ENCODE measurements at places on chromosomes 2 and 18.

GRCh38 chr2:123080331-123080730 lies 944.8 kb upstream of the CNTNAP5 start:
- no peak for DNase-seq

DNA sequence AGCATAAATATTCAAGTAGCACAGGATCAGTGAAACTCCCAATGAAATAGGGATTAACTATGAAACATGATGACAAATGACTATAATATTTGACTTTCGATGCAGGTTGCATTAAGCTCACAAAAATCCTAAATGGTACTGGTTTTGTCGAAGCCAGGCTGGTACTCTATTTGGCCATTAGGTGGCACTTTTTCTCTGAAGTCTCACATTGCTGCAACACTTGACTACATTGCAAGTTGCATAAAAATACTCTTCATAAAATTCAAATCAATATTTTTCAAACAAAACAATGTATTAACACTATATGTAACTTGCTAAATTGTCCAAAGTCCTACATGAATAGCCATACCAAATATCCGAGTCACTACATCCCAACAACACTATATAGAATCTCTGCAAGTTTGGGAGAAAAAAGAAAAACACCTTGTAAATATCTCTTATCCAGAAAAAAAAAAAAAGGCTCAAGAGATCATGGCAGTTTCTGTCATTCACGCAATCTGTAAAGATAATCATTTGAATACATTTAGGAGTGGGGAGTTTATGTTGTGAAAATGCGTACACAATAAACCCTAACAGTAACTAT lies 9.5 kb downstream of the RTTN start:
- no peak for DNase-seq

DNA sequence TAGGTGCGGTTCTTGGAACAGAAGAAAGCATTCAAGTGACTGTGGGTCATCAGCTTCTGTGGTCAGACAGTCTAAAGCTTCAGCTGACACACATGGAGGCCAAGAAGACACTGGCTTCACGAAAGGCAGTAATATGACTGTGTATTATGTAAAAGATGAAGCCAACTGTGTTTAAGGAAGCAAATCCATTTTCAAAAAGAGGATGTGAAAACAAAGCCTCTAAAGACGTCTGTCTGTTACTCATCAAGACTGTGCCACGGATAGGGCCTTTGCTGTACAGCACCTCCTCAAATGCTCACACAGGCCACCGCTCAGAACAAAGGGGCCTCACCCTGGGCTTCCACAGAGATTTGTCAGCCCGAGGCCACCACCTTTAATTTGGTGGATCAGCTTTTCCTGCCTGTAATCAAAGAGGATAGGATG lies 21.1 kb upstream of the TMEM163 start:
- DNase-seq: no peak

- DNase-seq: no peak
Measured at GRCh38 chr2:16747257-16747656, 81.6 kb upstream of the CYRIA start.

GRCh38 chr18:22424565-22424963 lies 6.8 kb upstream of the CTAGE1 start:
- DNase-seq: no peak

GRCh38 chr2:22634167-22634566 lies 750.8 kb upstream of the KLHL29 start:
- DNase-seq: no peak

DNA sequence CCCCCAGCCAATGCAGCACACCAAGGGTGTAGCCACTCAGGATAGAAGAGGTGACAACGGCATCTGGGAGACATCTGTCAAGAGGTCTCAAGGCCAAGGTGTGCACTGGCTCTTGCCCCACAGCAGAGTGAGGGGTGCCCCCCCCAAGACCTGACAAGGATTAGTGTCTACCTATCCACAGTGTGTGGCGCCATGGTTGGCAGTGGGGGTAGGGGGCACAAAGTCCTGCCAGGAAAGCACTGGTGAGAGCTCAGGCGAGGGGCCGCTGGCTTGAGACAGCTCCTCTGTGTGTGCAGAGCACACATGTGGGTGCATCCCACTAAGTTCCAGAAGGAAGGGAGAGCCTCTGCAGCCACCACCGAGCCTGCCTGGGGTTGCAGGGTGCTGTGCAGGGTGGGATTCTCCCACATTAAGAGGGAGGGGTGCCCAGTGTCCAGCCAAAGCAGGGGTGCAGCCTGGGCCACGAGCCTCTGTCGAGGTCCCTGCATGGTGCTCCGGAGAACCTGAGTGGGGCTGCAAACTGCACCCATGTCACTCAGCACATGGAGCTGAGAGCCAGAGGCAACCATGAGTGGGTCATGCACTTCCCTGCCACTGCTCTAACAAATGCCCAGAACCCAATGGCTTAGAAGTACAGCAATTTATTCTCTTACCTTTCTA lies 311.2 kb upstream of the HDAC4 start:
- no peak for DNase-seq

GRCh38 chr2:228545748-228546145 lies 364.3 kb upstream of the SPHKAP start:
- no peak for DNase-seq

DNA sequence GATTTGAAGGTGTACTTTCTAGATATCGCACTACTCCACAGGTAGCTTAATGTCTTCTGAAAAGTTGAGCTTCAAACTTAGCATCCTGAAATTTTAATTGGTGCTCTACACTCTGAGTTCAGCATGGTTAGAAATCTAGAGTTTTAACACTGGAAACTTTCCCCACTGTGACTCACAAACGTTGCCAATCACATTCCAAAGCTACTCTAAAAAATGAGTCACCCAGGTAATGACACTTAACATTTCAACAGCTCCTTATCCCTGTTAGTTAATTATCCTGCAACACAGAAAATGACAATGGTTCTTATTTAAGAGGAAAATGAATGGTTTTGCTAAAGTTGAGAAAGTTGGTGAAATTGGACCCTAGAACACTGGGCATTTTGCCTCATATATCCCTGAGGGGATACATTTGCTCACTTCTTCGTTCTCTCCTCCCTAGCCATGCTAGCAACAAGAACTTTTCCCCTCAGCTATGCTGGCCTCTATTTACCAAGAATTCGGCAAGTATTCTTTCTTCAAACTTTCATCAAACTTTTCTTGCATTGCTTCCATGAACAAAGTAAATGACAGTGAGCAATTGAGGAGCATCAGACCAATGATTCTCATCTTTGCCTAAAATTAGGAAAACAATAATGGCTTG lies 1024.1 kb upstream of the KLHL29 start:
- DNase-seq: no peak

GRCh38 chr2:200749631-200750322 lies 61.9 kb upstream of the BZW1 start:
- no peak for DNase-seq

DNA sequence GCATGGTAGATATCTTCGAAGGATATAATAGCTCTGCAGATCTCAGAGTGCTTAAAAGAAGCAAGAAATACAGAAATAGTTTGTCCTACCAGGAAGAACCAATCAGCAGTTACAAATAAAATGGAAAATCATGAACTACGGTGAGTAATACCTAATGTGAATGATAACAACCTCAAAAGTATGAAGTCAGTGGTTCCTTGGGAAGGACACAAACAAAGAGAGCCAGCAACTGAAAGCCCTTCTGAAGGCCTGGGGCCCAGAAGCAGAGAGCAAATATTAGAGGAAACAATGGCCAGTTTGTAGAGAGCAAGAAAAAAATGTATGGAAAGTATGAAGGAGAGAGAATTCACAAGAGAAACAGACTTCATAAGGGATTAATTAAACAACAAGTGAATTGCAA lies 226.8 kb upstream of the CHST9 start:
- no peak for DNase-seq

- DNase-seq: no peak
Measured at GRCh38 chr2:235621736-235622135, 127.9 kb downstream of the AGAP1 start.

GRCh38 chr2:69734854-69735544 lies 6.9 kb upstream of the ANXA4 start:
- no peak for DNase-seq

DNA sequence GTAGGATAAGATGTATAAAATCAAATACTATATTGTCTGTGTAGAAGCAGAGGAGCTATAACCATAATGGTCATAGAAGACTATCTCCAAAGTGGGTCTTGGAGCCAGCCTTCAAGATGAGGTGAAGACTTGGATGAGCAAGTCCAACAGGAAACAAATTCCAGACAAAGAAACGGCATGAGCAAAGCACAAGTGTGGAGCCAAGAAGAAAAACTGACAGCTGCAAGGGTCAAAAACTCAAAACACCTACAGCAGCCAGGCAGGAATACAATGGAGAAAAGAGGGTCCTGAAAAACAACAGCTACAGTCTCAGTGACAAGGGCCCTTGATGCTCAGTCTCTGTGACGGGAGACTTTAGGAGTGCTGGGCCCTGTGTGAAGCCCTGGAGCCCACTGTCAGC lies 102.4 kb downstream of the STK39 start:
- no peak for DNase-seq

DNA sequence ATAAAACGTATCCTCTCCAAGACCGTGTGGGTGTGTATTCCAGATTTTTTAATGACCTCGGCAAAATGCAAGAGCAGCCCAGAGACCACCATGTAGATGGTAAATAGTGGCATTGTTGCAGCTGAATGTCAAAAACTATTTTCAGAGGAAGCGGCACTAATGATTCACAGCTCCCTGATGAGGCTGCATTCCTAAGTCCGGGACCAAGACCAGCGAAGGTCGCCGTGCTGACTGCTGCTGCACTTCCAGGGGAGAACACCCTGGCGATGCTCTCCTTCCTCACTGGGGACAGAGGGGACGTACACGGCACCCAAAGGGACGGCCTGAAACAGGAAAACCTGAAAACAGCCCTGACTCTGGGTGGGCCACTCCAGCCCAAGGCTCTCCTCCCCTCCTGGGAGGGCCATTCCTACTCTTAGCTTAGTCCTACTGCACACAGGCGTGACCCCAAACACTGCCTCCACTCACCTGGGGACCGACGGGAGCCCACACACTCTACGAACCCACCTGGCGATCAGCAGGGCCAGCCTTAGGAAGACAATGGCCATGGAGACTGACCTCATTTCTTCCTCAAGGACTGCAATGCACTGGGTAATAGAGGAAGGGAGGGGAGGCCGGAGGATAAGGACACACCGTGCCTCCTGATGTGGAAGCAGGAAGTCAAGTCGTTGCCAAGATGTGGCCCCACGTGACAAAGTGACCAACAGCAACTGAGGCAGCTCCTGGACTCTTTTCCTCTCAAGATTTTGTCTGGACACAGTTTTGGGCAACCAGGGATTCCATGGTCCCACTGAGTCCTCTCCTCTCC lies 82.8 kb downstream of the ZNF516 start:
- DNase-seq: no peak

- no peak for DNase-seq
Measured at GRCh38 chr2:15116830-15117229, 444.3 kb downstream of the NBAS start.

DNA sequence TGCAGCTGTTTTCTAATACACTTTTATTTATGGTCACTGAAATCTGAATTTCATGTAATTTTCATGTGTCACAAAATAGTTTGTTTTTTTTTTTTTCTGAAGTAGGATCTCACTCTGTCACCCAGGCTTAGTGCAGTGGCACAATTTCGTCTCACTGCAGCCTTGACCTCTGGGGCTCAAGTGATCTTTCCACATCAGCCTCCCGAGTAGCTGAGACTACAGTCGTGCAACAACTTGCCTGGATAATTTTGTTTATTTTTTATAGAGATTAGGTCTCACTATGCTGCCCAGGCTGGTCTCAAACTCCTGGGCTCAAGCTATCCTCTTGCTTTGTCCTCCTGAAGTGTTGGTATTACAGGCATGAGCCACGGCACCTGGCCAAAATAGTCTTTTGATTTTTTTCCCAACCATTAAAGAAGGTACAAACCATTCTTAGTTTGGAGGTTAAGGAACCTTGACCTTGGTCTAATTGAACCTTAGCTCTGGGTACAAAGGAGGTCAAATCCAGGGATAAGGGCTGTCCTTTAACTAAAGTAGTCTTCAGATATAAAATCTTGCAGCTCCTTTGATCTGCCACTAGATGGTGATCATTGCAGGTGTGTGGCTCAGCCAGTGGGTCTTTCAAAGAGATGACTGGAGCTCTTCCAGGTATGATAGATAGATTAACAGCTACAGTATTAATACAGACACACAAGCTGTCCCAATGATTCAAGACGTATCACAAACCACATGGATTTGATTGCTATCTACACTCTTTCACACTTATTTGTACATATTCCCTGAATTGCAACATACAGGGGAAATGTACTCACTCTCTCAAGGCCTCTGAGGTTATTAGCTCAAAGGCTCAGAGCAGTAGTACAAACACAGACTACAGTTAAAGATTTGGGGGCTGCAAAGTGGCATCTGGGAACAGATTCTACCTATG lies 4.7 kb upstream of the KRCC1 start:
- peak; percentile 38 for DNase-seq

DNA sequence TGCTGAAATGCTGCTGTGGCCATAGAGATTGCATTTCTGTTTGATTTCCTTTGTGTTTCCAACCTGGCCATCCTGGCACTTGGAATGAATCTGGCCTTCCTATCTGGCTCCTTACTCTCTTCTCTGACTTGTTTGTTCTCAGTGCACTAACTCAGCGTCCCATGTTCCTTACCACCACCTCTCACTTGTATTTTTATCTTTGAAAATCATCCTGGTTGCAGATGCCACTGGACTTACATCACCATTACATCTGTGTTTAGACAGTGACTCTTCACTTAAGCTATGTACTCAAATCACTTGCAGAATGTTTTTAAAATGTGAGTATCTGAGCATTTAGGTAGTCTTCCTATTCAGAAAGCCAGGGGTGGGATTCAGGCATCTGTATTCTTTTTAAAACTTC lies 239.5 kb downstream of the WDR7 start:
- DNase-seq: no peak

- DNase-seq: no peak
Measured at GRCh38 chr18:59109375-59109774, 30.3 kb upstream of the SEC11C start.

GRCh38 chr2:39484620-39485495 lies 47.8 kb upstream of the MAP4K3 start:
- DNase-seq: no peak

DNA sequence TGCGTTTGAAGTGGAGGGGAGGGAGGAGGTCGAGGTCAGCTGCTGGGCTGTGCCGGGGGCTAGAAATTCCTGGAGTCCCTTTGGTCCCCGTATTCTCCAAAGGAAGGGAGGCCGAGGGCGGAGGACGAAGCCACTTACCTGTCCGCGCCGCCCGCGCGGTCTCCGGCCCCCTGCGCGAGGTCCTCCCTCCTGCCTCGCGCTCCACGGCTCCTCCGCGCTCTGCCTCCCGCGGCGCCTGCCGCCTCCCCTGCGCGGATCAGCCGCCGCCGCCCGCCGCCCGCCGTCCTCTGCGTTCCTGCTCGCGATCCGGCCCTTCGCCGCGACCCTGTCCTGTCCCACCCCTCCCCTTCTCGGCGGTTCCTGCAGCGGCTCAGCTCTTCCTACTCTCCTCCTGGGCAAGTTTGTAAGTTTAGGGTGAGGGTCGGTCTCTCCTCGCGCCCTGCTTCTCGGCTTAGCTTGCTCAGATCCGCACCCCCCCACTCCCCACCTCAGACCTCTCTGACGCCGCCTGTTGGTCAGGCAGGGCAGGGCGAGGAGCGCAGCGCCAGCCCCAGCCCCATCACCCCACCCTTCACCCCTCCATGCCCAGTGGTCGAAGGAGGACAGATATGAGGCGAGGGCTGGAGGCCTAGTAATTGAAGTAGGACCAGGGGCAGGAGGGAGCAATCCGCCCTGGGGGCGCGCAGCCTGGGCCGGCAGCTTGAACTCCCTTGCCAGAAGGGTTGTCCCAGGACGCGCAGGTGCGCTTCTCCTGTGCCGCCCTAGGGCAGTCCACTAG lies 9.7 kb upstream of the SKOR2 start:
- DNase-seq: peak; percentile 93

Data from D721Med (cell line).